Type B pancreatic cell (in vitro differentiated cells): ENCODE measurements at places on chromosomes 2 and 18. TPM values are rescaled to one million over a fixed set of nuclear protein-coding genes. Genes with fewer than 3 reads are reported as not detected.

DNA sequence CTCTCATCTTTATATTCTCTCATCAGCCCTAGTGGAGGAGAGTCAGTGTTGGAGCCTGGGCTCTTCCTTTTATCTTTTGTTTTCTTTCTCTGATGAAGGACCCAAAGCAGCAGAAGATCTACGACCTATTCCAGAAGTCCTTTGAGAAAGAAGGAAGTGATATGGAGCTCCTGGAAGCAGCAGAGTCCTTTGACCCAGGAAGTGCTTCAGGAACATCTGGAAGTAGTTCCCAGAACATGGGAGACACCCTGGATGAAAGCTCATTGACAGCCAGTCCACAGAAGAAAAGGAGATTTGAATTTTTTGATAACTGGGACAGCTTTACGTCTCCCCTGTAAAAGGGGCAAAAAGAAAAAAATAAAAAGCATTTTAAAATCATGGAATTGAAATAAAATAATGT lies 16.0 kb upstream of the RPL37A start:
- no peak for DNase-seq

- no peak for DNase-seq
These were observed 1.0 kb upstream of the PRKD3 start for GRCh38 chr2:37325625-37326071.

GRCh38 chr2:230814616-230815015 lies 50.1 kb upstream of the ITM2C start:
- no peak for DNase-seq

- no peak for DNase-seq
These were observed 201.5 kb upstream of the PXDN start for GRCh38 chr2:1945819-1946218.

DNA sequence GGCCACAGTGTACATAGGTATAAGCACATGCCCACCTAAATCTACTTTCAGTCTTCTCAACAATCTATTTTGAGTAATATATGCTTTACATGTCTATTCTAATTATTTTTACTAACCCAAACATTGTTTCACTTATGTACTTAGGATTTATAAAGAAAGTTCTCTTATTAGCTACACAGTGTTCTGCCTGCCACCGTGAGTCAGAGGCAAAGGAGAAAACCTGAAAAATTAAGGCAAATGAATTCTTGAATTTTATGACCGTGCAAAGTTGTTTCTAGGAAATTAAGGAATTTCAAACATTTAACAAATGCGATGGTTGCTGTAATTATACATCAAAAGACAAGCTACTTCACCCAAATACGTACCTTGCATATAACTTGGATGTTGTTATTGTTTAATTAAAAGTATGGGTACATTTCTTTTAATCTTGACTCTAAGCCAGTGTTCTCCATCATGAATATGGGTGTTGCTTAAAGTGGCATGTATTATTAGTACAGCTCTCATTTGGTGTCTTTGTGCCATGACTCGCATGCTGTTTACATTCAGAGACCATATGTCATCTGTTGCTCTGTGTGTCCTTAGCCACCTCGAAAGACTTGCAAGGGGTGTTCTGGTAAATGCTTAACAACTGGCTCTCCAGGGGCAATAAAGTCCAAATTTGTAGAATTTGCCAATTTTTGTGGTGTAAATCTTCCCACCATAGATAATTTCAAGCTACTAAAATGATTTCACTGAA lies 154.3 kb upstream of the FN1 start:
- DNase-seq, result no peak

DNA sequence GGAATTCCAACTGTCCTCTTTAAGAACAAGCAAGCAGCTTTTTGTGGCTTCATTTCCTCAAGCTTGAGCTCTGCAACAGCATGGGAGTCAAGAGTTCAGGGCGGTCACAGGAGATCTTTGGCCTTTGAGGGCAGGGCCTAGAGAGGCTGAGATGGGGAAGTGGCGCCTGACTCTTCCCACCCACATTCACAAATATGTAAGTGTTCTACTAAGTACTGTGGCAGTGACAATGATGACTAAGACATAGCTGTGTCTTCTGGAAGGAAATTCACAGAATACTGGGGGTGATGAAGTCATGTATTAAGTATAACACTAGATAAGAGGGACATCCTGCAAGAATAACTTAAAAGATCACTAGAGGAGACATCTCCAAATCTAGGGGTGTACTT lies 15.0 kb downstream of the RND3 start:
- no peak for DNase-seq

GRCh38 chr18:36640021-36640952 lies 188.5 kb downstream of the TPGS2 start:
- no peak for DNase-seq

DNA sequence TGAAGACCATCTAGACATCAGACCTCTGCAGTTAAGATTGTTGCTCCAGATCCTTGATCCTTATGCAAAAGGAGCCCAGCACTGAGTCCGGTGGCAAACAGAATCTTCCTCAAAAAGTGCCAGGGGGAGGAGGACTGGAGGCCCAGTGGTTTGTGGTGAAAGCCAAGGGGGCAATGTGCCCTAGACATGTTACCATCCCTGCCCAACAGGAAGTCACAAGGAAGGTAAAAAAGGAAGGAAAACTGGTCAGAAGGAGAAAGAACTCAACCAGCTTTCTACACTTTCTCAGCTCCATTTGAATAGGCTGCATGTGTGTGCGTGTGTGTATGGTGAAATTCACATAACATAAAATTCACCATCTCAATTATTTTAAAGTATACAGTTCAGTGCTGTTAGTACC lies 25.0 kb upstream of the KDM3A start:
- no peak for DNase-seq

GRCh38 chr2:111617299-111618225 lies 266.4 kb downstream of the ANAPC1 start:
- no peak for DNase-seq

DNA sequence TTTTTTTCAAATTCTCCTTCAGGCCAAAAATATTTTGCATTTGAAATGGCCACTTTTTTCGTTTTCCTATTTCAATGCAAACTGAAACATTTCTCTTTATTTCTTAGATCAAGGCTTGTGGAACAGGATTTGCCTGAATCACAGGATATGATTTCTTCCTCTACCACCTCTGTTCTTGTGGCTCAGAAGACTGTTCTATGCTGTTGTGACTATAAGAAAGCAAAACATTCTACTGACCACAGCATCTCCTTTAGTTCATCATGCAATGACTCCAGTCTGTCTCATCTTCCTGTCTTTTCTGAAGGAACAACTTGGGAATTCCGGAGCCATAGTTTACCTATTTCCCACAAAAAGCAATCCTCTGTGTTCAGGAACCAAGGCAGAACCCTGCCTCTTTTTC lies 16.2 kb upstream of the ZNF512 start:
- DNase-seq, result no peak

- DNase-seq, result no peak
These were observed 12.1 kb downstream of the PTCD3 start for GRCh38 chr2:86118130-86118529.

DNA sequence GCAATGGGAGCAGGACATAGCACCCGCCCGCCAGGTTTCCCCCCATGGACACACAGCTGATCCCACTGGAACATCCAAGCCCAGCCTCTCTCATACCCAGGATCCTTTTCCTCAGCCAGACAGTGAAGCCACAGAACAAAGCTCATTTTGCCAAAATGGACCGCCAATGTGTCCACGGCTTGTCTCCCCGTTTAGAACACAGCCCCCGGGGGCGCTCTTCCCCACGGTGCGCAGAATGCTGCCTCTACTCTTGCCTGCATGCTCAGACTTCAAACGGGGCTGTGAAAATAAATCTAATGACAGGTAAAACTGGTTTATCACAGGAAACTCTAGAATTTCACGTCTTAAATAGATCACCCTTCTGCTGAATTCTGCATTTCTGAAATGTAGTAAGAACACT lies 548.5 kb upstream of the ID2 start:
- no peak for DNase-seq

GRCh38 chr2:160878618-160879017 lies 281.6 kb upstream of the TANK start:
- DNase-seq, result no peak

- DNase-seq, result peak; percentile 65
These were observed 113.6 kb downstream of the MCFD2 start for GRCh38 chr2:46801731-46802664.

- no peak for DNase-seq
These were observed 44.2 kb downstream of the GPD2 start for GRCh38 chr2:156480376-156480775.

DNA sequence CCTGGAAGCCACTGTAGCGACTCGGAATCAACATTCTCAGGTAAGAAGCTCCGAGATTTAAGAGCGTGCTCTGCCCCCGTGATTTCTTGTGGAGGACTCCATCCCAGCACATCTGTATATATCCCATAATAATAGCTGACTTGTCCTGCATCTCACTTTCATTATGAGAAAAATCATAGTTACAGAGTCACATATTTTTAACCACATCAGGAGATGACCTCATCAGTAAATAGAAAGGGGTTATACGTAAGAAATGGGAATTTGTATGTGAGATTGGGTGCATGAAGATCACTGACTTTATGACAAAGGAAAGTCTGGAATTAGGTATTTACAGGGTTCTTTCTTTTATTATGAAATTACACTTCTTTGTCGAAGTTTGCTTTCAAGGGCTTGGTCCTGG lies 16.4 kb upstream of the TMEM18 start:
- no peak for DNase-seq

DNA sequence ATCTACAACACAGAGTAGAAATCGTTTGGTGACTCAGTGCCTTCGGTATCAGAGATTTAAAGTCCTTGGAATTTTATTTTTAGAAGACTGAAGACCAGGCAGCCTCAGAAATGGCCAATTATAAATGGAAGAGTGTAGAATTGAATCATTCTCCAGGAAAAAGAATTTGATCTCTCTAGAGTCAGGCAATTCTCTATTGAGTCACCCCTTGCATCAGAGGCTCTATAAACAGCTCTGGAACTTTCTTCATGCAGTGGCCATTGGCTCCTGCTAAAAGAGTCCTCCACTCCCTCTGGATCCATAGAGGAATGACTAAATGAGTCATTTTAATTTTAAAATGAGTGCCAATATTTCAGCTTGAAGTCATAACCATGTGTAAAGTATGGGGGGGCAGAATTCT lies 816.2 kb downstream of the TDRD15 start:
- no peak for DNase-seq

DNA sequence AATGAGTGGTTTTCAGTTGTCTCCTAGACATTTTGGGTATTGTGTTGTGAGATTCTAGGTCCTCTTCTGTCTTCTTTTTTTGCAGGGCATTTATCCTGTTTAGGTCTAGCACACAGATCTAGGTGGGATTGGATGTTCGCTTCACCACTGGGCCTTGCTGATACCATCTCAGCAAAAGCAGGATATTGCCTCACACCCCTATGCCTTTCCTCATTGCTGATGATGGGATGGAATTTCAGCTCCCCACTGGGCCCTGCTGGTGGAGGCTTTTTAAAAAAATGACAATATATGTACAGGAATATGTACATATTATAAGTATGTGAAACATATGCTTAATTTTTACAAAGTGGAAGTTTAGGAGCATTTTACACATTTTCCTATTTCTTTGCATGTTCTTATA lies 5.4 kb upstream of the TOGARAM2 start:
- no peak for DNase-seq

DNA sequence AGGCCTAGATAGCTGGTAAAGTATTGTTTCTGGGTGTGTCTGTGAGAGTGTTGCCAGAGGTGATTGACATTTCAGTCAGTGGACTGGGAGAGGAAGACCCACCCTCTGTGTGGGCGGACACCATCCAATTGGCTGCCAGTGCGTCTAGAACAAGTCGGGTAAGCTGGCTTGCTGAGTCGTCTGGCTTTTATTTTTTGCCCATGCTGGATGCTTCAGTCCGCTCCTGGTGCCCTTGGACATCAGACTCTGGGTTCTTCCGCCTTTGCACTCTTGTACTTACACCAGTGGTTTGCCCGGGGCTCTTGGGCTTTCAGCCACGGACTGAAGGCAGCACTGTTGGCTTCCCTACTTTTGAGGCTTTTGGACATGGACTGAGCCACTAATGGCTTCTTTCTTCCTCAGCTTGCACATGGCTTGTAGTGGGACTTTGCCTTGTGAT lies 24.3 kb downstream of the DIS3L2 start:
- DNase-seq, result no peak

- DNase-seq, result no peak
These were observed 2.7 kb downstream of the STK16 start for GRCh38 chr2:219247678-219248642.

- DNase-seq, result no peak
These were observed 211.6 kb downstream of the SNTG2 start for GRCh38 chr2:1162246-1162645.

DNA sequence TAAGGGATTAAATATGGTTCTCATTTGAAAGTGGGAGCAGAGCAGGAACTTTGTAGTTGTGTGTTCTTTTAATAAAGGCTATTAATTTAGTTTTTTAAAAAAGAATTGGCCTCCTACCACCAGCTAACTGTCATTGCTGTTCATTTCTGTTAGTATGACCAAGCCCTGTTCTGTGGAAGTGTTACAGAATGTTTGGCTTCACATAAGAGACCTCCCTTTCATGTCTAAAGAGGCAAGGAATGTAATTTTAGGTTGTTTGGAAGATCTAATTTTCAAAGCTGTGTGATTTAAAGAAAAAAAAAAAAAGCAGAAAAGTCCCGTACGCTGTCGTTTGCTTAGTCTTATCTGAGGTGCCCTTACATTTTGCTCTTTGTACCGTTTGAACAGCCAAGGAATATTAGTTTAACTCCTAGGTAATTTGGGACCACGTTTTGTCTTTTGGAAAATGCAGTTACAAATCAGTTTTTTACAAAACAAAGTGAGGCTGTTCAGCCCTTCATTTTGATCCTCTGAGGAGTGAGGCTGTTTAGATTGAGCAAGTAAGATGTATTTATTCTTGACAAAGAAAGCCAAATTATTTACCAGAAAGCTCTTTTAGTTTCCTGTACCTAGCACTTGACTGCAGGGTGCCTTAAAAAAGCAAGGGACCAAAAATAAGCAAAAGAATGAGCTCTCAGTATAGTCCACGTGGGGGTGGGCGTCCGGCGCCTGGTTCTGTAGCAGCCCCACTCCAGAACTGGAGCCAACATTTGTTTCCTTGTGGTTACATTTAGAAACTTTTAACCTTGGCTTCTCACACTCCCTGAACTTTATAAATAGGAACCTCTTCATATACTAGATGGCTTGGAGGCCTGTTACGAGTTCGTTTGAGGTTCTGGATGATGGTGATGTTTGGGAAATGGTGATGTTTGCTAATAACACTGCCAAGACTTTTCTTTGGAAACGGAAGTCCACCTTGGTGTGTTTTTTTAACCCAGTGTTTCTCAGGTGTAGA lies 136.2 kb downstream of the FMNL2 start:
- no peak for DNase-seq

- no peak for DNase-seq
These were observed 133.4 kb downstream of the VAPA start for GRCh38 chr18:10047237-10047636.

- DNase-seq, result no peak
These were observed 25.2 kb upstream of the GPR55 start for GRCh38 chr2:230949966-230950873.

Gene RNF125
- 0.94 and 1.8 TPM in 2 replicates for total RNA-seq

Gene TMEM169
- 2.1 and 5.1 TPM in 2 replicates for total RNA-seq

Gene SCN9A
- 6.2 and 8.3 TPM in 2 replicates for total RNA-seq

Gene ANKRD39
- total RNA-seq, result 16.6 and 17.7 TPM in 2 replicates

Gene EIPR1
- 24.3 and 24.9 TPM in 2 replicates for total RNA-seq

Gene IL1RL2
- total RNA-seq, result 1.0 and 2.0 TPM in 2 replicates

Gene ATG16L1
- total RNA-seq, result 50.3 and 123 TPM in 2 replicates

Gene KLHL14
- 0.81 and 6.1 TPM in 2 replicates for total RNA-seq

Gene PTPRN
- total RNA-seq, result 17.5 and 35.6 TPM in 2 replicates

Gene ANKRD36C
- total RNA-seq, result 10.8 and 47.0 TPM in 2 replicates

Gene CCBE1
- total RNA-seq, result 8.3 and 51.3 TPM in 2 replicates
